NCI-H1105 (cell line): ENCODE measurements at places on chromosomes 1 and 21.

DNA sequence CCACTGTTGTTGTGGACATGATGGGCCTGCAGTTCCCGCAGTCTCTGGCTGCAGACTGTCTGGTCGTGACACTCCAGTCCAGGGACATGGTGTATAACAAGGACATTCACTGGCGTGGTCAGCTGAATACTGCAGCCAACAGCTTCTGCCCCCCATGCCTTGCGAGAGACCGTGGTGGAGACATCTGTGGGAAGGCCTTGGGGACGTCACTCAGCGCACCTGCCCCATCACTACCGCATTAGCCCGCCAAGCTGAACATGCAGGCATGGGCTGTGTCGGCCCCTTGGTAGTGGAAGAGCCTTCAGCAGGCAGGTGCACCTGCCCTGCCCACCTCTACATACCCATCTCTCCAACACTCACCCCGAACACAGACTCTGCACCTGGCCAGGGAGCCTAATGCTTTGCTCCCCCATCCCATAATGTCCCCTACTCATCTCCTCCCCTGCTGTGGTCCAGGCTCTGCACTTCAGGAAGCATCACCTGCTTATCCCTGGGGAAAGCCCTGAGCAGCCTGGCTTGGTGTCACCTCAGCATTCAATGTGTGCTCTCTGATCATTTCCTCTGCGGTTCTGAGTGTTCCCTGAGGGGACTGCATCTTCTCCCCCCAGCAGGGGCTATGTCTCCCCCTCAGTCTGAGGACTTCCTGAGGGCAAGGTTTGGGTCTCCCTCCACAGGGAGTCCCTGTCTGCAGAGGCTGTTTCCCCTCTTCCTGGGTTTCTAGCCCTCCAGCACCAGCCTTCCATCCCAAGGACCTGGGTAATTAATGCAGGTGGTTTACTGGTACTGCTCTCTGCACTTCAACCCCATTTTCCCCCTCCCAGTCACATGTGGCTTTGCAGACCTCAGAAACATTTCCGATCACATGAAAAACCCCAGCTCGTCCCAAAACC is 3.2 kb downstream of the PGLYRP4 start:
- no peak for DNase-seq

DNA sequence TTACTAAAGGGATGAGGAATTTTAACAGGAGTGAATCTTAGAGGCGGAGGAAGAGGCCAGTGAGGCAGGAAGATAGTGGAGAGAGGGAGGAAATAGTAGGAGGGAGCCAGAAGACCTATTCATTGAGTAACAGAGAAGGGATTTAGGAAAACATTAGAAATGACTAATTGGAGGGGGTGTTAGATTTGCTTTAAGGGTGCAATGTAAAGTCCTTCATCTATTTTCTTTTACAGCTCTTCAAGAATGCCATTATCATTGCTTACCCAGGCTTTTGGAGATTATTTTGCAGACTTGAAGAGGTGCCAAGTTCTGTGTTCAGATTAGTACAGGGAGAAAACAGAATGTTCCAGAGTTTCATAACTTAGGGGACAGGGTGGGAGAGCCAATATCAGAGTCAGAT is 33.8 kb downstream of the OR10J1 start:
- DNase-seq, result no peak

GRCh38 chr1:94022471-94023189 is 98.3 kb downstream of the ABCA4 start:
- DNase-seq, result no peak

DNA sequence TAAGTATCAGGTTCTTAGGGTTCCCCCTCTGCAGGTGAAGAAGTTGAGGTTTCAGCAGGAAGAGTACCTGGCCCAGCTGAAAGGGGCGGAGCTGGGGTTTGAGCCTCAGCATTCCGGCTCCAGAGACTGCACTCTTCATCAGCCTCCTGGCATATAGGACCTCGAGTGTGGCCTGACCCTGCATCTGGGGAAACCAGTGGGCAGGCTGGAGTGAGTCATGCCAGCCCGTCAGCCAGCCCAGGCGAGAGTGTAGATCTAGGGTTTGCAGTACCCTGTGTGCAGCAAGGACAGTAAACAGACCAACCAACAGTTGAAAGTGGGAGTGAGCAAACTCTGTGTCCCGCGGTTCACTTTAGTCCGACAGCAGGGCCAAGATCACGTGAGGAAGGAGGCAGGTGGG is 14.1 kb downstream of the MFSD2A start:
- DNase-seq, result no peak

- no peak for DNase-seq
Observed at GRCh38 chr21:30166171-30166570, 434 bp downstream of the CLDN17 start.

DNA sequence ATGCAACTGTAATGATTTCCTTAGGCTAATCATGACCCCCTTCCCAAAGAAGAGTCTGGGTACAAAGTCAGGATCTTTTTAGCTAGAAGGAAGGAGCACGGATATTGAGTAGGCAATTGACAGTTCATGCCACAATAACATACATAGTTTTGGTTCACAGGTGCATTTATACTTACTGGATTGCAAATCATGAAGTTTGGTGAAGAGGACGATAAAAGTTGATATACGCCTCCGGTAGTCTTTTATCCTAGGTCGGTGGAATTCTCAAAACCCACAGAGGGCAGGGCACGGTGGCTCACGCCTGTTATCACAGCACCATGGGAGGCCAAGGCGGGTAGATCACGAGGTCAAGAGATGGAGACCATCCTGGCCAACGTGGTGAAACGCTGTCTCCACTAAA is 265.4 kb upstream of the PRMT6 start:
- no peak for DNase-seq

DNA sequence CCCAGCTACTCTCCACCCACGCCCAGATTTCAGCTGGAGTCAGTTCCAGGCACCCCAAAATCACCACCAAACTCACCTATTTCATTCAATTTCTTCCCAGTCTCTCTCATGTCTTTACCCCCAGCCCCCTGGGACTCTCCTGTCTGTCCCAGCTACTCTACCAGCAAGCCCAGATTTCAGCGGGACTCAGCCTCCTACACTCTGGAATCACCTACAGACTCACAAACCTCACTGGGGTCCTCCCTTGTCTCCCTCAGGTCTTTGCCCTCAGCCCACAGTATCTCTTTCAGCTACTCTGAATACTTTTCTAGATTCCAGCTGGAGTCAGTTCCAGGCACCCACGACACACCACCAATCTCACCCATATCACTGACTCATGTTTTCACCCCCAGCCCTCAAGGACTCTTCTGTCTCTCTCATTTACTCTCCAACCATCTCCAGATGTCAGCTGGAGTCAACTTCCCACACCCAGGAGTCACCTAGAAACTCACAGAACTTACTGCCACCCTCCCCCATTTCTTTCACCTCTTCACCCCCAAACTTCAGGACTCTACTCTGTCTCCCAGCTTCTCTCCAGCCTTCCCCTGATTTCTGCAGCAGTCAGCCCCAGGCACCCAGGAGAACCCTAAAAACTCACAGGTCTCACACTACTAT is 1529.3 kb upstream of the TPTE start:
- DNase-seq, result no peak

- no peak for DNase-seq
Observed at GRCh38 chr1:162779043-162779442, 11.5 kb upstream of the HSD17B7 start.

DNA sequence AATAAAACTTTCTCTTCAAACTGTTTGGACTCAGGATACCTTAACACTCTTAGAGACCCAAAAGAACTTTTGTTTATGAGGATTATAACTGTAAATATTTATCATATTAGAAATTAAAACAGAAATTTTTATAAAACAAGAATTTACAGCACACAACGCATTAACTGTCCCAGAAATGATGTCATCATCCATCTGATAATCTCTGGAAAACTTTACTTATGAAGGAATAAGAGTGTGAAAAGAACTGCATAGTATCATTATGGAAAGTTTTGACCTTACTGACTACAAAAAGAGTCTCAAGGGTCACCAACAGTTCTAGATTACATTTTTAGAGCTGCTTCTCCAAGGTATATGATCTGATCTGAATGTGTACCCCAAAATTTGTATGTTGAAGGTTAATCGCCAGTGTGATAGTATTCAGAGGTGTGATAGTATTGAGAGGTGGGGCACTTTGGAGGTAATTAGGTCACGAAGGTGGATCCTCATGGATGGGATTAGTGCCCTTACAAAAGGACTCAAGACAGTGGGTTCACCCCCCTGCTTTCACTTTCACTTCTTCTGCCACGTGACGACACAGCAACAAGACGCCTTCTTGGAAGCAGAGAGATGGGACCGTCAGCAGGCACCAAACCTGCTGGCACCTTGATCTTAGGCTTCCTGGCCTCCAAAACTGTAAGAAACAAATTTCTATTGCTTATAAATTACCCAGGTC is 95.7 kb upstream of the NR5A2 start:
- DNase-seq, result no peak

DNA sequence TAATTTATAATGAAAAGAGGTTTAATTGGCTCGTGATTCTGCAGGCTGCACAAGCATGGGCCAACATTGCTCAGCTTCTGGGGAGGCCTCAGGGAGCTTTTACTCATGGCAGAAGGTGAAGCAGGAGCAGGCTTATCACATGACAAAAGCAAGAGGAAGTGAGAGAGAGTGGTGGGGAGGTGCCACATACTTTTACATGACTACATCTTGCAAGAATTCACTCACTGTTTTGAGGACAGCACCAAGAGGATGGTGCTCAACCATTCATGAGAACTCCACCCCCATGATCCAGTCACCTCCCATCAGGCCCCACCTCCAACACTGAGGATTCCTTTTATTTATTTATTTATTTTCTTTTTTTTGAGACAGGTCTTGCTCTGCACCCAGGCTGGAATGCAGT is 5.5 kb upstream of the PLEKHM2 start:
- no peak for DNase-seq

GRCh38 chr1:22325531-22326371 is 125.9 kb upstream of the ZBTB40 start:
- no peak for DNase-seq

- no peak for DNase-seq
Observed at GRCh38 chr1:38006008-38006828, 904 bp upstream of the FHL3 start.

- no peak for DNase-seq
Observed at GRCh38 chr1:103058391-103058790, 49.9 kb downstream of the COL11A1 start.

- DNase-seq, result no peak
Observed at GRCh38 chr1:151579436-151580225, 32.2 kb upstream of the SNX27 start.

DNA sequence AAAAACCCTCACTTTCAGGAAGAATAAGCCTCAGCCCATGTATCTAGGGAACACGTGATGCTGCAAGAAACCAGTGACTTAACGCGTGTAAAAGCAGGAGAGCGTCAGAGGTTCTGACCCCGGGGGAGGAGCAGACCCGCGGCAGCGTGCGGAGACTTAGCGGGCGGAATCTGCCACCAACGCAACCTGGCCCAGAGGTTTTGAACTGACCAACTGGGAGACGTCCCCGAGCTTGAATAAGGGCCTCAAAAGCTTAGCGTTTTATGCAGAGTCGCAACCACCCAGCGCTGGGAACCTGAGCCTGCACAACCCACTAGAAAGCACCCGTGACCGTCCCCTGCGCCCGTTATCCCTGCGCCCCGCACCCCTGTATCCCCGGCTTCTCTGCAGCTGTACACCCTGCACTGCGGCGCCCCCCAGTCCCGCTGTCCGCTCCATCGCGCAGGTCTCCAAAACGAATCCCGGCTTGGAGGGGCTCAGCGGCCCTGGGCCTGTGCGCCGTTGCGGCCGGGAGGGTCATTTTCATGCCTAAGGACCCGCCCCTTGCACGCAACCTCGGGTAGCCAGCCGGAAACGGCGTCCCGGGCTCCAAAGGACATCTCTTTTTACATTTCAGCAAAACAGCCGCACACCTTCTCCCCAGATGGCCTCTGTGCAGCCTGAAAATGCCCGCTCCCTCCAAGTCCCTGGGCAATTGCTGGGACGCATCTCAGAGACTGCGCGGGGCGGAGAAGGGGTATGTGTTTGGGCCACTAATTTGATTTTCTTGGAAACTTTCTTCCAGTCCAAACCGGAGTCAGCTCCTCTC is 29.4 kb upstream of the TRIM17 start:
- DNase-seq, result no peak

DNA sequence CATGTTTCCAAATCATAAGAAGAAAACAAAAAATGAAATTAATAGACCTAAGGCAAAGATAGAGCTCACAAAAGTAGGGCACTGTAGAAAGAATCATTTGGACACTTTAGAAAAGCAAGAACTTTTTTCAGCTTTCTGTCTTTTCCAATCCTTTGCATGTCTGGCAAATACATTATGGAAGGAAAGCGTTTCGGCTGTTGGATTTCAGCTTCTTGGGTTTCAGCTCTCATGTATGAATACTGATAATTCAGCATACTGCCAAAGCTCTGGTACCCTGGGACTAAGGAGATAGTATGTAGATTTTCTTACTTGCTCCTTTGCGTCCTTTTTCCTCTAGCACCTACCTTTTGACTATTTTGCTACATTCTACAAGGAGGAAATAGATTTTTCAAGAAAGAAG is 375.9 kb downstream of the BRINP3 start:
- no peak for DNase-seq

DNA sequence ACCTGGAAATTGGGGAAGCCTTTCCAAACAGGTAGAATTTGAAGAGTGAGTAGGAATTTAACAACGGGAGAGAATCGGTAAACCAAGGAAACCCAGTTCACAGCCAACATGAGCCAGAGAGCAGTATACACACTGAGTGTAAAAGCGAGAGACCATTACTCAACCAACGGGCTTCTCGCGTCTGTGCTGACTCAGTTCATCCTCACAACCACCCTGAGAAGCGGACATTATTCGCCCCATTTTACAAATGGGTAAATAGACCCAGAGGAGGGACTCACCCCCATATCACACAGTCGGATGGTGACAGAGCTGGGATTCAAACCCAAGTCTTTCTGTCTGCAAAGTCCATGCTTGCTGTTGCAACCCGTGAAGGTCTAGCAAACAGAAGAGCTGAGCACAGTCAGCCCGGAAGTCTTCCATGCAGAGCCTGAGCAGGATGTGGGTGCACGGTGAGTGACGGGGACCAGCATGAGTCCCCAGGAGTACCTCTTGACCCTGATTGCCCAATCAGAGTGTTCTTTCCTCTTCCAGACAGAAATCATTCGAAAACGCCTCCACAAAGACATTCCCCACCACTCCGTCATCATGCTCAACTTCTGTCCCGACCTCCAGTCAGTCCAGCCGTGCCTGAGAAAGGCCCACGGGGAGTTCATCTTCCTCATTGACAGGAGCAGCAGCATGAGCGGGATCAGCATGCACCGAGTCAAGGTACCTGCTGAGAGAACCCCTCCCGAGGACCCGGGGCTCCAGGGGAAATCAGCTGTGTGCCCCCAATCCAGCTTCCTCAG is 32.3 kb downstream of the VWA5B1 start:
- no peak for DNase-seq

- DNase-seq, result no peak
Observed at GRCh38 chr1:198620951-198621824, 17.7 kb upstream of the PTPRC start.

GRCh38 chr1:51156752-51157151 is 54.7 kb downstream of the C1orf185 start:
- DNase-seq, result no peak

- no peak for DNase-seq
Observed at GRCh38 chr1:185388346-185388745, 71.3 kb upstream of the IVNS1ABP start.

DNA sequence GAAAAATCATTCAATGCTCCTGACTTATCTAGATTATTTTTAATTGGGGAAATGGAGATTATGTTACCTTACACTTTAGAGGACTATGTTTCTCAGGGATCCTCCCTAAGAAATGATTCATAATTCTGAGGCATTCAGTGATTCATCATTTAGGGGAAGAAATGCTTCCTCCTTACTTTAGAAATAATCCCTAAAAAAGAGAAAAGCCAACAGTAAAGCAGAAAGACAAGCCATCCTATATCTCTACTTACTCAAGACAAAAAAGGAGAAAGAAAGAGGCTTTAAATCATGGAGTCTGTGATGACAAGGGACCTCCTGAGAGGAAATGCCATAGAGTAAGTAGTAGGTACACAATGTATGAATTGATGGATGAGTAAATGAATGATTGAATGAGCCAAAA is 137.0 kb downstream of the BRINP2 start:
- DNase-seq, result no peak
